ENCODE measurements at places on chromosomes 5 and 9.

DNA sequence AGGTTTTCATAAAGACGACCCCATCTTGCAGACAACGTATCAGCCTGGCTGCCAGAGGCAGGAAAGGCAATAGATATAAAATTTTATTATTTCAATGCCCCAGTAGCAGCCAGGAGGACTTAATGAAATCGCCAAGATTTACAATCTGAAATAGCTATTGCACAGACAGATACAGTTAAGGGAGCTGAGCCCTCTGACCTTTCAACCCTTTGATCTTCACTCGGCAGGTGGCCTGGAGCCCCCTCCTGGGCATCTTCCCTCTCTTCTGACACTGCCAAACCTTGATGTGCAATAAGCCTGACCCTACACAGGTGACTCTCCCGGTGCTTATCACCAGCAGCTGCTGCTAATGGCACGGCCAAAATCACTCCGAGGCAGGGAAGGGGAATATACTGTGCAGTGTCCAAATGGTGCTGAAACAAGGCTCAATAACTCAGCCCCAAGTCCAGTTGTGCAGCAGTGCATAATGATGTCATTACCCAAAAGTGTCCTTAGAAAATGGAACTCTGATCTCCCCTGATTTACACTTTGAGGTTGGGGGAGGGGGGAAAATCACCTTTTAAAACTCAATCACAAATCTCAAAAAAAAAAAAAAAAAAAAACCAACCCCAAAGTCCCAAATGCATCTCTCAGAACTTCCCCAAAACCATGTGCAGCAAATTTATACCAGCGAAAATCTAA, 242.0 kb downstream of the CRB2 start:
- no peak for DNase-seq

GRCh38 chr5:116444373-116445295, 130.0 kb downstream of the SEMA6A start:
- DNase-seq: no peak

DNA sequence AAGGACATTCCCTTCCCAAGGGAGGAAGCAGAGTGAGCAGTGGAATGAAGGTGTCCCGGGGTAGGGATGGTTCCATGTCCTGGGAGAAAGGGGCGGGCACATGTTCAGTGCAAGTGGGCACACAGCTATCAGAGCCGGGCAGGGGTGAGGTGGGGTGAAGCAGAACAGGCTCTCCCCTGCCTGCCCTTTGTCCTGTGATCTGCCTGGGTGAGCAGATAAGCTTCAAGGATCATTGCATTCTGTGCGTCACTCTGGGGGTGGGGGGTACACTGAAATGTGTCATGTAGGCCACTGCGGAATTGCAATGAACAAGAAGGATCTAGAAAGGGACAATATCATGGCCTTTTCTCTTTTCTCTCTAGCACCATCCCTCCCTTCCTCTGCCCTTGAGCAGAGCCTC, 61.7 kb upstream of the SHB start:
- DNase-seq: no peak

GRCh38 chr9:98826716-98827115, 19.2 kb downstream of the GALNT12 start:
- no peak for DNase-seq

DNA sequence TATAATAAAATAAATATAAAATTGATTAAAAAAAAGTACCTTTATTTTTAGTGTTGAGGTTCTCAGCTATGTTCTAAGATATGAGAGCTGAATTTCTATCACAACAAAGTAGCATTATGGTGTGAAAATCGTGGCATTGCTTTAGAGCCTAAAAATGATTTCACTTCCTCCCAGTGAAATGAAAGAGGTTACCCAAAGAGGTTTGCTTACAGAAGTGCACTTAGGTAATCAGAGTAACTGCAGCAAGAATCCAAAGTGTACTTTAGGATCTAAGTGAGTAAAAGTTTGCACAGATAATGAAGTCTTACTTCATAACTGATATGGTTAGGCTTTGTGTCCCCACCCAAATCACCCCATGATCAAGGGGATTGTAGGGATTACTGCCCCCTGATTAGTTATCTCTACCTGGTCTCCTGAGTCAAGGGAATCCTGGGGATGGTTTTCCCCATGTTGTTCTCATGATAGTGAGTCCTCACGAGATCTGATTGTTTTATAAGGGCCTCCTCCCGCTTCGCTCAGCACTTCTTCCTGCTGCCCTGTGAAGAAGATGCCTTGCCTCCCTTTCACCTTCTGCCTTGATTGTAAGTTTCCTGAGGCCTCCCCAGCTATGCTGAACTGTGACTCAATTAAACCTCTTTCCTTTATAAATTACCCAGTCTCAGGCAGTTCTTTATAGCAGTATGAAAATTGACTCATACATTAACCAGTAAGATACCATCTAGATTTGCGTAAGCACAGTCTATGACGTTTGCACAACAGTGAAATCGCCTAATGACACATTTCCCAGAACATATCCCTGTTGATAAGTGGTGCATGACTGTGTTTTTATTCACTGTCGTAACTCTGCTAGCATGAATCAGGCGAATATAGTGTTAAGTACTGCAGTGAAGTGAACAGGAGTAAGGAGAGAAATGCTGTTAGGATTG, 40.3 kb upstream of the LRRC70 start:
- DNase-seq: no peak

- no peak for DNase-seq
These were observed 171.1 kb downstream of the DOCK2 start for GRCh38 chr5:169808118-169808581.

DNA sequence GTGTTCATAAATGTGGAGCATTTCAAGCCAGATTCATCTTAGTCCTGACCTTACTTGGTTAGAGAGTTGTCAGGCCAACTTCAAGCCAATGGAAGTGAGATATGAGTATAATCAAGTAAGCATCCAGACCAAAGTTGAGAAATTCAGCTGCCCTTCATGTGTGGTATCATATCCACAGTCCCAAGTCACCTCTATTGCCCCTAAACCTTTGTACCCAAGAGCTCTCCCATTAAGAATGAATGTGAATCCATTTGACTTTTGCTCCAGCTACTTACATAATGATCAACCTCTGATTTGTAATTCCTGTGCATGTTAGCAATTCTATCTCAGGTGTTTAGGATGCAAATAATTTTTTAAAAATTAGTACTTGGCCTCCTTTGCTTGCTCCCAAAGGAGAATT, 342.7 kb downstream of the ADGRV1 start:
- no peak for DNase-seq

DNA sequence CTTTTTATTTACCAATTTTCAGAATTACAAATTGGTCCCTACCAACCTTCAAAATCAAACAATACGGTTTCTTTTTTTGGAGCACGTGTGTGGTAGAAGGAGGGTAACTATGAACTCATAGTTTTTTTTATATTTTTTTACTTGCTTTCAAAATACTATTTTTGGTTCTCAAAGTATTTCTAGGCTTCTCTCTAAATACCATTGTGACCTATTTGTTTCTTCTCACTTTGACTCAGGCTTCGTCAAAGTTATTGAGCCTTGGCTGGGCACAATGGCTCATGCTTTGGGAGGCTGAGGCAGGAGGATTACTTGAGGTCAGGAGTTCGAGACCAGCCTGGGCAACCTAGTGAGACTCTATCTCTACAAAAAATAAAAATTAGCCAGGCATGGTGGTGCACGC, 11.6 kb upstream of the KIF27 start:
- DNase-seq: no peak

DNA sequence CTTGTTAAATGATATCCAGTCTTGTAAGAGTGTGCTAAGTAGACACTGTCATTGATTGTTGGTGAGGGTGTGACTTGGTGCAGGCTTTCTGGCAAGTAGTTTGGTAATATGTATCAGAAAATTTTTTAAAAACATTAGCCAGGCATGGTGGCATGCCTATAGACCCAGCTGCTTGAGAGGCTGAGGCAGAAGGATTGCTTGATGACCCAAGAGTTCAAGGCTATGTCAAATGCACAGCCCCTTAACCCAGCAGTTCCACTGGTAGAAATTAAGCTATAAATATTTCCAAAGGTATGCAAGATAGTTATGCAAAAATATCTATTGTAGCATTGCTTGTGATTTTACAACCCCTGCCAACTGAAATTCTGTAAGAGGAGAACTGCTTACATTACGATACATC, 24.2 kb downstream of the ZBTB43 start:
- DNase-seq: no peak

DNA sequence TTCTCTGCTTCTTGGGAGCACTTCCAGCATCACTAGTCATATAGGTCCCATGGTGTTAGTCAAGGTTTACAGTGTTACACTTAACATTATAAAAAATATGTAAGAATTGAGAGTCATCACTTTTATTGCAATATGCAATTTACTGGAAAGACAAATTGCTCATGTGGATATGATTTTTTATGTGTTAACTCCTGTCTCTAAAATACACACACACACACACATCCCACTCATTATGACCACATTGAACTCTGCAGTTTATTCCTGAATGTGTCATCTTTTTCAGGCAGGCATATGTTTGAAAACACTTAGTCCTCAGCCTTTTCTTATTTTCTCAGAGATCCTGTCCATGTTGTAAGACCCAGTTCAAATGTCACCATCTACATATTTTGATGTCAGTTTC, 148.5 kb upstream of the MRPS30 start:
- no peak for DNase-seq

- no peak for DNase-seq
These were observed 22.6 kb downstream of the OGN start for GRCh38 chr9:92381775-92382174.

- DNase-seq: no peak
These were observed 83.1 kb downstream of the ADAMTS12 start for GRCh38 chr5:33808699-33809098.

GRCh38 chr9:99056886-99057664, 47.8 kb upstream of the TGFBR1 start:
- DNase-seq: no peak

GRCh38 chr5:40754381-40755092, 1.2 kb downstream of the TTC33 start:
- no peak for DNase-seq

- no peak for DNase-seq
These were observed 610.5 kb downstream of the ACTL7B start for GRCh38 chr9:108245331-108245730.

DNA sequence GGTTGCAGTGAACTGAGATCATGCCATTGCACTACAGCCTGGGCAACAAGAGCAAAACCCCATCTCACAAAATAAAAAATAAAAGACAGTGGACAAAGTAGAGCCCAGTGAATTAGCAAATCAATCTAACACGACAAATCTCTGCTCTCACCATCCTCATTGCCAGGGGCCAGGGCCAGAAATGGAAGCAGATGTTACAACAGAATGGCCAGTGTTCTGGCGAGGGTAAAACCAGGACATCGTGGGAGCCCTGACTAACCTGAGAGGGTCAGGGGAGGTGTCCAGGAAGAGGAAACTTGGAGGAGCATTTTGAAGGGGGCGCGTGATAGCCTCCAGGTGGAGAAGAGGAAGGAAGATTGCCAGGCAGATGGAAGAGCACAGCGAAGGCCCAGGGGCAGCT, 58.4 kb downstream of the NEURL1B start:
- DNase-seq: no peak

DNA sequence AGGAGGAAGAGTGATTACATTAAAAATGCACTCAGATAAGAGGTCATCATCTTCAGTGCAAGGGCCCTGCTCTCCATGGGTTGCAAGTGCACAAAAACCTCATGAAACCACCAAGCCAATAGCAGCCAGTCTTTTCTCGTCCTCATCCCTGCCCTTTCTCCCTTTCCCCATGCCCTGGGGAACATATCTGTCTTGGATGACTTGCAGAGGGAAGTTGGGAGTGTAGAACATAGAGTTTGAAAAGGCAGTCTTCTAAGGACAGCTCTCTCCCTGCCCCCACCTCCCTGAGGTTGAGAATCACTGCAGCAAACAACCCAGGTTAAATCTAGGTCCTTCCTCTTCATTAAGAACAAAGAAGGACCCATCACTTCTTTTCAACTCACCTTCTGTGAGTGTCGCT, 22.0 kb downstream of the DDX31 start:
- DNase-seq: no peak

- DNase-seq: no peak
These were observed 16.7 kb downstream of the FGD3 start for GRCh38 chr9:92963831-92964606.

- DNase-seq: no peak
These were observed 25.7 kb downstream of the FRMPD1 start for GRCh38 chr9:37676411-37676830.

DNA sequence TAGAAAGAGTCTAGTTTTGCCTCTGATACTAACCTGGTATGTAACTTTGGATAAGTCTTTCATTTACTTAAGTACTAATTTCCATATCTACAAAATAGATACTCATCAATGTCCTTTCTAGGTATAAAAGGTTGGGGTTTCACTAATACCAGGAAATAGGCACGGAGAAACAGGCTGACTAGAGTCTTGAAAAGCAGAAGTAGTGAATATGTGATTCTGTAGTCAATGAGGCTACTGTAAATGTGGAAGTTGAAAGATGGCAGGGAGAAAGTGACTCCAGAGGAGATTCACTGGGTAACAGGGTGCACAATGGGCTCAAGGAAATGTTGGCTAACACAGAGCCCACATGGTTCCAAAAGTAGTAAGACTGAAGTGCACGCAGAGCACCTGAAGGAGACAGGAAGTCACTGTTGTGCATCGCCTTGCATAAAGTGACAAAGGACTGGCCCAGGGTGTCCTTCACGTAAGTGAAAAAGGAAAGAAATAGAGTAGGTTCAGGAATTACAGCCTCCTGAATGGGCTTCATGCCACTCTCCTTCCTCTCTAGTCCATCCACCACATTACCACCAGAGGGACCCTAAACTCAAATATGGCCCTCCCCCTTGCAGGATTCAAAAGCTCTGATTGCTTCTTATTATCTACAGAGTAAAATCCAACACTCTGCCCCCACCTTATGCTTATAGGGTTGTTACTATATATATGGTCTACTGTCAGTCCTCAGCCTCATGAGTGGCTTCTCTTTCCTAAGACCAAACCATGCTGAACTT, 288.0 kb upstream of the SMARCA2 start:
- no peak for DNase-seq

DNA sequence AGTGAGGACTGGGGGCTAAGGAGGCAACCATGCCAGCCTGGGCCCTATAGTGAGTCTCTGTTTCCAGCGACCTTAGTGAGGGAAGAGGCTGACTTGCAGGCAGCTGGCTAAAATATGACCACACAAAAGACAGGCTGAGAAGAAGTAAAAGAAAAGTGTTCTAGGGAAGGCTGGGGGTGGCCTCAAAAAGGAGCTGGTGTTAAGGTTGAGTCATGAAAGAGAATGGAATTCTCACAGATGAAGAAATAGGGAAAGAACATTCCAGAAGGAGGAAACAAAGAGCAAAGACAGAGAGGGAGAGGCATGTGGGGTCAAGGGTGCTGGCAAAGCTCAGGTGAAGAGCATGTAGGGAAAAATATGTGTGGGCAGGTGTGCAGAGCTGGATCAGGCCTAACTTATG, 302.7 kb upstream of the RFX3 start:
- no peak for DNase-seq

DNA sequence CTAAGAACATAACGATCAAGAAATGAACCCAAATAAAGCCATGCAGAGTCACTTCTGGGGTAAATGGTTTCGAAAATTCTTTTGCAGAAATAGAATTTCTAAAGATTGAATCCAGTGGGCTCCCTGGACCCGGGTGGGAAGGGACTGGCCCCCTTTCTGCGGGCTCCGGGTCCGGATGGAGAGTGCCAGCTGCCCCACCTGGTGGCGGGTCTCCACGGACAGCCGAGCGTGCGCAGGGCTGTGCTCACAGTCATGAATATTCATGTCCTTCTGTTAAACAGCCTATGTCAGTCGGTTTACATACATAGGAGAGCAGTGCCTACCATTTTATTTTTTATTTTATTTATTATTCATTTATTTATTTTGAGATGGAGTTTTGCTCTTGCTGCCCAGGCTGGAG, 4.7 kb upstream of the PPP1R26 start:
- no peak for DNase-seq

All from stimulated activated CD4-positive, alpha-beta T cell treated with anti-CD3 and anti-CD28 coated beads, Interleukin-1b, Interleukin-23, amount 100 ng/mL, for 4 hours (primary cell).